ENCODE measurements at places on chromosomes 6 and 20.
A peak's percentile ranks its signal among the peaks of the same experiment; 100 is the strongest.

GRCh38 chr20:10626896-10627295, 46.9 kb downstream of the JAG1 start:
- DNase-seq = no peak

GRCh38 chr6:14524319-14524718, 406.7 kb downstream of the CD83 start:
- no peak for DNase-seq

- no peak for DNase-seq
Measured at GRCh38 chr6:29524444-29525310, 34.9 kb downstream of the UBD start.

DNA sequence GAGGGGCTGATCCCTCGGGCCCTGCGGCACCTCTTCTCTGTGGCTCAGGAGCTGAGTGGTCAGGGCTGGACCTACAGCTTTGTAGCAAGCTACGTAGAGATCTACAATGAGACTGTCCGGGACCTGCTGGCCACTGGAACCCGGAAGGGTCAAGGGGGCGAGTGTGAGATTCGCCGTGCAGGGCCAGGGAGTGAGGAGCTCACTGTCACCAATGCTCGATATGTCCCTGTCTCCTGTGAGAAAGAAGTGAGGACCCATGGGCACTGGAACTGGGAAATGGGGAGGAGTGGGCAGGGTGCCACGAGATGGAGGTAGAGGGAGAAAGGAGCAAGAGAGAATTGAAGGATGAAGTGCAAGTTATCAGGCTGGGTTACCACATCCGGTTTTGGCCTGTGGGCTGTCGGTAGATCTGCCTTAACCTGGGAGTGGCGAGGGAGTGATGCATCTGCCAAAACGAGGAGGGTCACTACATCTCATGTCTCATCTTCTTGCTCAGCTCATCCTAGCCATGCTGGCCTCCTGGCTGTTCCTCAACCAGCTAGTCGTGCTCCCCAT, 5.4 kb upstream of the PHF1 start:
- no peak for DNase-seq

GRCh38 chr6:159916752-159917151, 26.0 kb downstream of the MAS1 start:
- DNase-seq = no peak

DNA sequence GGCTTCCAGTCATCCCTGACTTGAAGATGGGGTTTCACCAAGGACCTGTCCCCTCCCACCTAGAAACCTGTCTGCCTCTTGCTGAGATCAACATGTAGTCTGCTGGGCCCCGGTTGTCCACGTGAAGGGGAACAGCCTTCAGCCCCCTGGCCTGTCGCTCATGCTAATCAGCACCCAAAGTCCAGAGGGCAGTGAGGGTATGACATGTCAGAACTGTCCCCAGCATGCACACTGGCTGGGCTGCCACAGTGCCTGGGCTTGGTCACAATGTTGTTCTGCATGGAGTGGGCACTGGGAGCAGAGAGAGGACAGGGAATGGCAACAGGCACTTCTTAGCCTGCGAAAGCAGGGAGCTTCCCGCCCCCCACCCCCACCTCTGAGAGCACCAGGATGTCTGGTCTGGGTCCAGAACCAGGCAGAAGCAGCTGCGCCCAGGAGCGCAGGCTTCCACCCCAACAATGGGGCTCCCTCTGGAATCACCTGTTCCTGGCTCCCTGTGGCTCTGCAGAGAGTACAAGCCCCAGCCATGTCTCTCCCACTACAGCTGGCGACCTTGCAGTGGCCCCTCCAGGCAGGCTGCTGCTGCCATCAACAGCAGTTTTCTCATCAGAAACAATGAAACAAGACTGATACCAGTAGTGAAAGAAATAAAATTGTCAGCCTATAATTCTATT, 182.7 kb downstream of the KHDRBS2 start:
- no peak for DNase-seq

DNA sequence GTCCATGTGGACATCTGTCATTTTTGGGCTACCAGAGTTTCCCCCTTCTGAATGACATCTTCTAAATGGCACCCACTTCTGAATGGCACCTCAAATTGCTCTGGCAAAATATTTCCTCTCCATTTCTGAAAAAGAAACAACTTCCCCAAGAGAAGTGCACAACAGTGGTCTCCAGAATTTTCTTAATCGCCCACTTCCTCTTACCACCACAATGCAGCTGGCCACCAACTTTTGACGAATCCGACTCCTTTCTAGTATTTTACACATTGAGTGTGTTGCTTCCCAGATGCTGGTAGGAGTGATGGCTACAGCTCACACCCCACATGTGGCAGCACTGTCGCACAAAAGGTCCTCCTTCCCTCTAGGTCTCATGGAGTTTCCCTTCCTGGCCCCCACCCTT, 216.1 kb downstream of the FOXA2 start:
- DNase-seq = no peak

GRCh38 chr6:6486595-6486994, 101.9 kb upstream of the LY86 start:
- DNase-seq = no peak

DNA sequence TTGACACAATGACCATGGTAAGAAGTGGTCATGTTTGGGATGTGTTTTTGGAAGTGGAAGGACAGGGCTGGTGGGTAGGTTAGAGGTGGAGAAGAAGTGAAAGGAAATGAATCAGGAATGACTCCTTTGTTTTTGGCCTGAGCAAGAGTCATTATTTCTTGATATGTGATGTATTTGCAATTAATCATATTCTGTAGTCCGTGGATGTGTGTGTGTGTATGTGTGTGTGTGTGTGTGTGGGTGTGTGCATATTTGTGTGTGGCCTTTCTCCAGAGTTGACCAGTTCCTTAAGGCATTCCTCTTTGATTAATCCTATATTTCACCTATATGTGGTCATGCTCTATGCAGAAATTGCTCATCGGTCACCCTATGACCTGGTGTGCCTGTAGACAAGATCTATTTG, 130.7 kb downstream of the UTRN start:
- DNase-seq = no peak

GRCh38 chr20:11551479-11551878, 366.2 kb upstream of the BTBD3 start:
- DNase-seq = no peak

GRCh38 chr6:105485456-105485855, 82.6 kb upstream of the PREP start:
- DNase-seq = no peak

DNA sequence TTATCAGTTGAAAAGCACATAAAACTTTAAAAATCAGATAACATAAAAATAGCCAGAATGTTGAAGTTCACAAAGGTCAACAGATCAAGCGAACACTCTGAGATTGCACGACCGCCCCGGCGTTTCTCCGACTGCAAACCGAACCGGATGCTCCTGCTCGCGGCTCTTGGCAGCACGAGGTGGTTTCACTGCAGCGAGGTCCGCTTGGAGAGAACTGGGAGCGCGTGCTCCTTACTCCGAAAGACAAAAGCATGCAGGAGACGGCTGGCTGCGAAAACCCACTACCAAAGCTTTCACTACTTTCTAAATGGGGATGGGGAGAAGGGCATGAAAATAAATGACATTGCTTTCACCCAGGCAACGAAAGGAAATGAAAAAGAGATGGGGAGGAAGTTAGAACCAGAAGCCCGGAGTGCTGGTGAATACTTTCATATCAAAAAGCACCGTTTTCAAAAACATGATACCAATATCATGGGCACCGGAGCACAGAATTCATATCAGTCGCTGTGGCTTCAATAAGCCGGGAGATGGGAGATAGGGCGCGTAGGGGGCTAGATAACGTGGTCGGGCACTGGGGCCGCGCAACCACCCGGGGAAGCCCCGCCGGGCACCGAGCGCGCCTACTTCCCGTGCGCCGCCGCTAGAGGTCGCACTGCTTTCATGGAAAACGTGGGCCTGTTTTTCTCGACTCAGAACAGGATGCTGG, 8.3 kb upstream of the ANKRD60 start:
- DNase-seq = peak; percentile 37

GRCh38 chr6:123039431-123039830, 43.4 kb downstream of the CLVS2 start:
- no peak for DNase-seq

DNA sequence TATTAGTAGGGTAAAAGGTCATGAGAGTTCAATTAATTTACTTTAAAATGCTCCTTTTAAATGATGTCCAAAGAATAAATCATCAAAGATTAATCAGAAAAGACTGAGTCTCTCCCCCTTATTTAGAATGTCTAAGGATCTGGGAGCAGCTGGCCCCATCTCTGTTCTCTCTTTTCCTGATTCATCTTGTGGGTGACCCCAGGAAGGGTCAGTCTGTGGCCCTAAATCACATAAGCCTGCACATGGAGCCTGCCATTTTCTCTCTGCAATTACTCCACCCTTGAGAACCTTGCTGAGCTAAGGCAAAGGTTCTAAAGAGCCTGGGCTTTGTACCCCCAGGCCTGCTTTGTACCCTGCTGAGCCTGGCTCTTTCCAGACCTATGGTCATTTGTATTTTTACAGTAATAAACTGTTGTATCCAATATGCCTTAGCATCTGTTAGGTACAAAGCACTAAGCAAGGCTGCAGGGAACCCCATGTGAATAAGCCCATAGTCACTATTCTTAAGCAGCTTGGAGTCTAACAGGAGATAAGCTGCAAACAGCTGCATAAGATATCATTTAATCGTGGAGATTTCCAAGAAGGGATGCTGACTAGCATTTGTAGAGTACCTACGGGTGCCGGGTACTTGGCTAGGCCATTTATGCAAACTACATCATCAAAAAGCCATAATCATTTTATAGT, 431.0 kb upstream of the MARCKS start:
- DNase-seq = no peak

DNA sequence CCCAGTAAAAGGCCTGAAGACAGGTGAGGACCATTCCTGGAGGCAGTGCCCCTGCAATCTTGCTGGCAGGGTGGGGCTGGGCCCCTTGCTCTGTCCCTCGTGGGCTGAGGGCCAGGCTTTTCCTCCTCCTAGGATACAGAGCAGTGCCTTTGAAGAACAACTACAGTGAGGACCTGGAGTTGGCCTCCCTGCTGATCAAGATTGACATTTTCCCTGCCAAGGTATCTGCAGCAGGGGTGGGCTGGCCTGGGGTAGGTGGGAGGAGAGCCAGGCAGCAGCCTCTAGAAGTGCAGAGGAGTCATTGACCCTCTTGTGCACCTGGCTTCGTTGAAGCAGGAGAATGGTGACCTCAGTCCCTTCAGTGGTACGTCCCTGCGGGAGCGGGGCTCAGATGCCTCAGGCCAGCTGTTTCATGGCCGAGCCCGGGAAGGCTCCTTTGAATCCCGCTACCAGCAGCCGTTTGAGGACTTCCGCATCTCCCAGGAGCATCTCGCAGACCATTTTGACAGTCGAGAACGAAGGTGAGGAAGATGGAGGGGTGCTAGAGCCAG, 36.5 kb downstream of the PLCG1 start:
- DNase-seq = no peak

DNA sequence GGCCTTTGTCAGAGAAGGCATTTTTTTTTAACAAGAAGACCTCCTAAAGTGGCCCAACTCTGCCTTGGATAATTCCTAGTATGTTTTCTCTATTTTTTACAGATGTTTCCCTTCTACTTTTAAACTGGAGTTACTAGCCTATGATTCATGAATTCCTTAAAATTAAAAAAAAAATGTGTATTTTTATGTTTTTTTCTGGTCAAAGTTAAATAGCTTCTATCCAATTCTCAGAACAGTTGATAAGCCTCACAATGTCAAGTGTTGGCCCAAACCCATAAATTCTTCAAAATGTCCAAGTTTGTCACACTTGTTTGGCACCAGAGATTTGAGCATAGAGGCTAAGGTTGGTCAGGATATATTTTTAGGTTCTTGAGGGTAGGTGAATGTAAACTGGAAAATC, 64.0 kb downstream of the JAG1 start:
- DNase-seq = no peak

- DNase-seq = no peak
Measured at GRCh38 chr6:90003069-90003795, 109.0 kb downstream of the GJA10 start.

DNA sequence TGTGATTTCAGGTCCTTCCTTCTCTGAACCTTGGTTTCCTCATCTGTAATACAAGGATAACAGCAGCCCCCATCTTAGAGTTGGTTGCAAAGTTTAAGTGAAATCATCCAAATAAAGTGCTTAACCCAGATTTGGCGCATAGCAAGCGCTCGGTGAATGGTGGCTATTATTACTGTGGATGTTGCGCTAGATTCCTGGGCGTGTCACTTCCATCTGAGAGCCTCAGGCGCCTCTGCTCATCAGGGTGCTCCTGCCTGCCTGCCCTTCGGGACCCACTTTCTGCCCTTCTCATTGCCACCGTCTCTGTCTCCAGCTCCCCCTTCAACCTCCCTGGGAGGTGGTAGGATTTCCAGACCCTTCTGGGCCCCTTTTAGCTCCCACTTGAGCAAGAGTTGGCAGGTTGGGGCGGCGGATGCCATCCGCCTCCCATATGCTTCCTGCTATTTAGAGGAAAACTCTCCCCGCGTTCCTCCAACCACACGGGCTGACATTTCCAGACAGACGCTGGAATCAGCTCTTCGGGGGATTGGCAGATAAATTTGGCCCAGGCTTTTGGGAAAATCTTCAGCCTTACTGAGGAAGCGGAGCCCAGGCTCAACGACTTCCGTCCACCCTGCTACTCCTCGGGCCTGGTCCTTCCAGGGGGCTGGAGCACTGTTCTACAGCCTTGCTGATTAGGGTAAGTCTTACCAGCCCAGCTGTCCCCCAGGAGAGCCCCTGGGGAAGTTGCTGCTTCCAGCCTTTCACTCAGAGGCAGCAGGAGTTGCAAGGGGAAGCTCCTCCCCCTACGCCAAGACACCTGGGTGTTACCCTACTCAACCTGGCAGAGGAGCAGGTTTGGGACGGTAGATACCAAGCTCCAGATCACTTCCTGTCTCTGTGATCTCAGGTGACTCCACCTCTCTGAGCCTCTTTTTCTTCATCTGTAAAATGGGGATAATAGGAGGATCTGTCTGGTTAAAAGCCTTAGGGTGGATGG, 71.5 kb downstream of the DLGAP4 start:
- DNase-seq = no peak

- no peak for DNase-seq
Measured at GRCh38 chr6:16334671-16335070, 96.3 kb downstream of the GMPR start.

- DNase-seq = no peak
Measured at GRCh38 chr6:133741375-133741861, 147.5 kb upstream of the TCF21 start.

GRCh38 chr6:41682497-41683272, 44.4 kb downstream of the MDFI start:
- no peak for DNase-seq

- DNase-seq = no peak
Measured at GRCh38 chr6:157269261-157269794, 54.0 kb downstream of the TMEM242 start.

DNA sequence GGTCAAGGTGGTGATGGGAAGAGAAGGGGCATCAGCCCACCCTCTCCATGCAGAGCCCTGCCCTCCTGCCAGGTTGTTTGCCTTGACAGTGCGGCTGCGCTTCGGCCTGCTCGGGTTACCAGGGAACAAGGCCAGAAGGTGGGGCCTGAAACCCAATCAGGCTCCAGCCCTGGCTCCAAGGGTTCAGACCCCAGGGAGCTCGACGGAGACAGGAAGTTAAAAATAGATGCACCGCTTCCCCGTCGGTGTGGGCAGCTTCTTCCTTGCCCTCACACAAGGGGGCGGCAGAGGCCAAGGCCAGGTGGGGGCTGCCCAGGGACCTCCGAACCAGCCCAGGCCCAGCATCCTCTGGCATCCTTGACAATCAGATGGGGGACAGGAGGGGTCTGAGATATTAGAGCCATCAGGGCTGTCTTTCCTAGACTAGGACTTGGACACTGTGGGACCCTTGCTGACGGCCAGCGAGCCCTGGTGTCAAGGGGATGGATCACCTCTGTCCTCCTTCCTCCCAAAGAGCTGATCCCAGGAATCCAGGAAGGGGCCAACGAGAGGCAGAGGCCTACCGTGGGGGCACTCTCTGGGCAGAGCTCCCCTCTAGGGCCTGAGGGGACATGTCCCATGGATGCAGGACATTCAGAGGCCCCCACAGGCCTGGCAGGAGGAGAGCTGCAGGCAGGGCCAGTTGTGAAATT, 65.2 kb downstream of the RIPOR3 start:
- DNase-seq = peak; percentile 77
